C1 segment of cervical spinal cord (tissue), 14 donors: ENCODE measurements at places on chromosomes 3 and 15.

GRCh38 chr3:4029135-4029534, 229.9 kb downstream of the LRRN1 start:
- DNase-seq: no peak

DNA sequence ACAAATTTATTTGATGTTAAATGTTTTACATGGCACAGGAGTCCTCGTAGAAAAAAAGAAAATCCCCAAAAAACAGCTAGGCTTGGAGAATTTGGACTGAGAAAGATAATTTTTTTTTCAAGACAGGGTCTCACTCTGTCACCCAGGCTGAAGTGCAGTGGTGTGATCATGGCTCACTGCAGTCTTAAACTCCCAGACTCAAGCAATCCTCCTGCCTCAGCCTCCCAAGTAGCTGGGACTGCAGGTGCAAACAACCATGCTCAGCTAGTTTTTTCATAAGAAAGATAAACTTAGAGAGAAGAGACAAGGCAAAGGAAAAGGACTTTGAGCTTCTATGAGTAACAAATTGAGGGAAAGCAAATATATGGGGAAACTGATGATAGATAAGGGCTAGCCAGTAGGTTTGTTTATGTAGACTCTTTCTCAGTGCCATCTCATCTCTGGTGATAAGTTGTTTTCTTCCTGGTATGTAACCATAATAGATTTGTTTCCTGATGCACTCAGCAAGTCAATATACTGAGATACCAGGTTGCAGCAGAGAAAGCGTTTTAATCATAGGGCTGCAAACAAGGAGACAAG, 13.1 kb upstream of the TRMT10C start:
- no peak for DNase-seq

GRCh38 chr3:164416491-164417222, 661.6 kb downstream of the SI start:
- DNase-seq: no peak

DNA sequence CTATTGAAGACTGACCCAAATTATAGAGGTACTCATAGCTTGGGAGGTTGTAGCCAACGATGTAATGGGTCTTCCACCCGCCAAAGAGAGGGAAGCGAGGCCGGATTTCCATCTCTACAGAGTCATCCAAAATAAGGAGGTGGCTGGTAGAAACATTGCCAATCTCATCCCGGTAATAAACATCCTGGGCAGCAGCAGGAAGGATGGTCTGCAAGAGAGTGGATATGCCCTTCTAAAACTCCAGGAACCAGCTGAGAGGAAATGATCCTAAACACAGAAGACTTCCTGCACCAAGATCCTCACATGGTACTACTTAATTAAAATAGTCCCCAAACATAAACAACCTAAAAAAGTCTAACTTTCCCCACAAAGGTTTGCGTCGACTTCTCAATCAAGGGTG, 20.7 kb downstream of the RPN1 start:
- DNase-seq: no peak

- DNase-seq: no peak
Observed at GRCh38 chr15:35696767-35697231, 150.8 kb upstream of the DPH6 start.

DNA sequence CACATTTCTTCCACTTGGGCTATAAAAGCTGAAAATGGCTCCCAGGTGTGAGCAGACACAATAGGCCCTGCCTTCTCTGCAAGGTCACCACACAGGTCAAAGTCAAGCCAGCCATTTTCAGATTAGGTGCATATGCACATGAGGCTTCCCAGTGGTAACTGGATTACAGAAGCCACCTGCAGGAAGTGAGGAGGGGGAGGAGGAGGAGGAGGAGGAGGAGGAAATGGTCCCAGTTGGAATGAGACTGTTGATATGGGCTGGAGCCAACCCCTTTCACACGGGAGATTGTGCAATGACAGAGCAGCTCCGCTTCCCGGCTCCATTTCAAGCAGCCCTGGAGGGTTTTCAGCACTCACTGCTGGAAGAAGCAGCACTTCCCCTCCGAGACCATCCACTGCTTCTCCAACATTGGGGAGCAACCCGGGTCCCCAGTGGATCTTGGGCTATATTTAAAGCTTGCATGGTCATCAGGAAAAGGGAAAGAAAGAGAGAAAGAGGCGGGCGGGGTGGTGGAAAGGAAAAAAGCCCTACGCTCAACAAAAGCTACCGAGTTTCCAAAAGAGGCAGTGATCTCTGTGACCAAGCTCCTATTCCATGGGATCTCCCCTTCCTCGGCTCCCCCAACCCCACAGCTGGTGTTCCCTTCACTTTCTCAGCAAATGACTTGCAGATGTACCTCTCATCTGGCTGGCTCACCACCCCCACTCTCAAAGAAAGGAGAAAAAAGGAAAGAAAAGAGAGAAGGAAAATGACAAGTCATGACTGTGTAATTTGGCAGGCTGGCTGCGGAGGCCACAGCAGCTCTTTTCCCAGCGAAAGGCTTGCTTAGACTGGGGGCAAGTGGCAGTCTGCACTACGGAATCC, 58.3 kb downstream of the LRIG1 start:
- no peak for DNase-seq
